ENCODE measurements at places on chromosomes 6 and 20.

GRCh38 chr6:11814819-11815218 is 36.2 kb upstream of the ADTRP start:
- no peak for DNase-seq

- DNase-seq, result no peak
Measured at GRCh38 chr6:167399599-167399998, 74.7 kb downstream of the TTLL2 start.

DNA sequence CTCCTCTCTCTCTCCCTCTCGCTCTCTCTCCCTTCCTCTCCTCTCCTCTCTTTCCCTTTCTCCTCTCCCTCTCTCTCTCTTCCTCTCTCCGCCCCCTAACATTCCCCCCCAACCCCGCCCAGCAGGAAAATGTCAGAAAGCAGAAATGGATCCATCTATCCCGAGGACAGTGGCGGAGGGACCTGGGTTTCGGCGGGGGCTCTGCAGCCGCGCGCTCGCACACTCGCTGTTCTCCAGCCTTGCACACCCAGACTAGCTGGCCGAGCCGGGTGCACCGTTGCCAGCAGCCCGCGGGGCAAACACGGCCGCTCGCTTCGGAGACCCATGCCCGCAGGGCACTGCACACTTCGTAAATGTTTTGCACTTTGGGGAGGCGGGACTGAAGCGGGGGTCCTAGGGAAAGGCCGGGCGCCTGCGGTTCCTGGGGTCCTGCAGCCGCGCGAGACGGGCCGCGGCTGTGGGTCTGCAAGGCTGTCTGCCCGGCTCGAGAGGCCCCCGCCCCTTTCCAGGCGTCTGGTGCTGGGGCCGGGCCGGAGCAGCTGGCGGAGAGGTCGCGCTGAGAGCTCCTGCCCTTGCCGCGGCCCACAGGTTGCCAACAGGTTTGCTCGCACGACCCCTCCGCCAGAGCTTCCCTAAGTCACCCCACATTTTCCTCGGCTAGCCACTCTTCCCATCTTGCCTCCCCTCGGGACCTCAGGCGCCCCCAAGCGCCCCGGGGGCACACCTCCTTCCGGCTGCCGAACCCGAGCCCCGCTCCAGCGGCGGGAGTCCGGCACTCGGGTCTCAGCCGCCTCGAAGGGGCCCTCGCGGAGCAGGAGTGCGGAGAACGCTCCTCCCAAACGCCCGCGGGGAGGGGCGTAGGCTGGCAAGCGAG is 818 bp upstream of the MDGA1 start:
- peak; percentile 78 for DNase-seq

DNA sequence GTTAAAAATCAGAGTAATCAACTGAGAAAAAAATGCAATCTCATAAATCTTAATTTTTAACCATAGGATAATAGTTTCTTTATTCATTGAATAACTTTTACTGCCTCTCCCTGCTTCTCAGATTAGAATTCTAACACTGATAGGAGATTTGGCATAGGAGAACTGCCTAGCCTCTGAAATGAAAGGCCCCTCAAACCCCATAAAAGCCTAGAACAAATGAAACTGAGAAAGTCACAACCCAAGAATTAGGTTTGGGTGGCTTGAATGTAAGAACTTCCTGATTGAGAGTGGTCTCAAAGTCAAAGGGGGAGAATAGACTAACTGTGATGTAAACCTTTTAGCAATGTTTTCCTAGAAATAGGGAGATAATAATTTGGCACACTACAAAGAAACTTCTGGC is 52.2 kb downstream of the SAMD5 start:
- DNase-seq, result no peak

All from activated T-cell treated with anti-CD3 and anti-CD28 coated beads, Interleukin-2, amount 50 U/mL, for 24 hours (primary cell).